ENCODE measurements at places on chromosomes 5 and 9.

DNA sequence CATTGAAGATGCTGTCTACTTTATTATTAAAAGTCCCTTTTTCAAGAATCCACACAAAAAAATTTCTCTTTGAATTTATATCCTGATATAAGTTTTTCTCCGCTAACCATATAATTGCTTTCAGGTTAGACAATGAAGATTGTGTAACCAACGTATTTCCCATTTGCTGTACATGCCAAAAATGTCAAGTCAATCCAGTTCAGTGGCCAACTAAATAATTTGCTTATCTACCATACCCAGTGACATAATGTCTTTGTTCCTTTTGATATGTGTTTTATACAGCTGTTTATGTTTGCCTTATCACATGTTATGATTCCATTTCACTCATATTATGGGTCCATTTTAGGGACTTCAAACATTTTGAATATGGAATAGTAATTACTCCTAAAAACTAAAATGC lies 349.9 kb downstream of the EFNA5 start:
- peak; percentile 53 for DNase-seq

- peak; percentile 52 for DNase-seq
Measured at GRCh38 chr9:131394464-131395156, 724 bp downstream of the PRRC2B start.

- DNase-seq = no peak
Measured at GRCh38 chr5:158852622-158853021, 247.1 kb downstream of the EBF1 start.

- DNase-seq = no peak
Measured at GRCh38 chr9:124016175-124017050, 4.8 kb downstream of the LHX2 start.

GRCh38 chr5:57834829-57835608 lies 352.4 kb upstream of the ACTBL2 start:
- peak; percentile 32 for DNase-seq

GRCh38 chr5:111454776-111455175 lies 57.6 kb downstream of the STARD4 start:
- no peak for DNase-seq

GRCh38 chr5:137753691-137754187 lies 424 bp downstream of the HNRNPA0 start:
- DNase-seq = no peak

DNA sequence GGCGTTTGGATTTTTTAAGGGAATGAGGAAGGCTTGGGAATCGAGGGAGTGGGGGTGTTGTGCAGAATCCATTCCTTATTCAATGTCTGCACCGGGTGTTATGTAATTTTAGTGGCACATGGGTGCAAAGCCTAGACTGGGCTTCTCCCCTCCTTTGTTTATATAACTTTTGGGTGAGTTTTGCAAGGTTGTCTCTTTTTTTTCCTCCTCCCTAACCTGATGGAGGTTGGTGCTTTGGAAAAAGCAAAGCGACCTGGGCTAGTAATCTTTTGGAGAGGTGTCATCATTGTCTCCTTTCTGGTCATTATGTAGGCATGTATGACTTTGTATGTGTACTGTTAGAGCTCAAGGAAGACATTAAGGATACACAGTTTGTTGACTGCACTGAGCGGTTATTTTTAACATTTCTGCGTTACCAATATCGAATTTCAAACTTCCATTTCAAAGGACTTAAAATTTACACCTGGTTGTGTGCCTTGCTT lies 3.1 kb downstream of the SMARCA2 start:
- DNase-seq = no peak

GRCh38 chr5:37412515-37412914 lies 33.4 kb downstream of the WDR70 start:
- no peak for DNase-seq

- DNase-seq = peak; percentile 62
Measured at GRCh38 chr5:142716963-142717362, 31.1 kb upstream of the FGF1 start.

- DNase-seq = peak; percentile 72
Measured at GRCh38 chr9:16526380-16526779, 344.1 kb downstream of the BNC2 start.

GRCh38 chr9:5879419-5880181 lies 11.1 kb upstream of the MLANA start:
- DNase-seq = peak; percentile 56

GRCh38 chr9:91164724-91165520 lies 196.8 kb downstream of the AUH start:
- peak; percentile 94 for DNase-seq

GRCh38 chr5:160230686-160231527 lies 1.6 kb downstream of the FABP6 start:
- DNase-seq = peak; percentile 29

DNA sequence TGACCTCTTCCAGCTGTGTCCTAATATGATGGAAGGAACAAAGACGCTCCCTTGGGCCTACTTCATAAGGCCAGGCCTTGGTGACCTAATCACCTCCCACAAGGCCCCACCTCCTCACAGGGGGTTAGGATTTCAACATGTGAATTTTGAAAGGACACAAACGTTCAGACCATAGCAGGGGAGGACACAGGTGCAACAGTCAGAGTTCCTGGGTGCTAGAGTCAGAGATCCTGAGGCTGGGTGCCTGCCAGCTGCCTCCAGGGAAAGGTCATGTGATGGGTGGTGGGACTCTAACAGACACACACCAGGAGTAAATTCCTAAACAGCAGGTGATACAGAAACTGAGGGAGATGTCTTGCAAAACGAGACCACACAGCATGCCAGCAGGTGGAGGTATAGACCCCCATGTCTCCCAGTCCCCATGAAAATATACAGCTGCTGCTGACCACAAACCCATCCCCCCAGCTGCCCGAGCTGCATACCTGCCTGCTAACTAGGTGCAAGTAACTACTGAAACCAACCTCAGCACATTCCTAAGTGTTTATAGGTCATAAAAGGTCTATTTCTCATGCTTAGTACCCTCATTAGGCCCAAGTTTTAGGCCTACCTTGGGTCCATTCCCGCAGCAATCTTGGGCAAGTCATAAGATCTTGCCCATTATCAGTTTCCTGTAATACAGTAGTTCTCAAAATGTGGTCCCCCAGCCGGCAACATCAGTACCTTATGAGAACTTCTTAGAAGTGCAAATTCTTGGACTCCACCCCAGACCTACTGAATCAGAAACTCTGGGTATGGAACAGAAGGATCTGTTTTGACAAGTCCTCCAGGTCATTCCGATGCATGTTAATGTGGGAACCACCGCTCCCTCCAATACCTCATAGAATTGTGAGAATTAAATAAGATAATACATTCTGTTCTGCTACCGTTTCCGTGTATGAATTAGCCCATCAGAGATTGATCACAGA lies 245.3 kb downstream of the ENC1 start:
- DNase-seq = no peak

- no peak for DNase-seq
Measured at GRCh38 chr5:176744584-176744965, 65.8 kb upstream of the UNC5A start.

GRCh38 chr5:181217111-181217802 lies 5.8 kb upstream of the TRIM41 start:
- DNase-seq = peak; percentile 62

DNA sequence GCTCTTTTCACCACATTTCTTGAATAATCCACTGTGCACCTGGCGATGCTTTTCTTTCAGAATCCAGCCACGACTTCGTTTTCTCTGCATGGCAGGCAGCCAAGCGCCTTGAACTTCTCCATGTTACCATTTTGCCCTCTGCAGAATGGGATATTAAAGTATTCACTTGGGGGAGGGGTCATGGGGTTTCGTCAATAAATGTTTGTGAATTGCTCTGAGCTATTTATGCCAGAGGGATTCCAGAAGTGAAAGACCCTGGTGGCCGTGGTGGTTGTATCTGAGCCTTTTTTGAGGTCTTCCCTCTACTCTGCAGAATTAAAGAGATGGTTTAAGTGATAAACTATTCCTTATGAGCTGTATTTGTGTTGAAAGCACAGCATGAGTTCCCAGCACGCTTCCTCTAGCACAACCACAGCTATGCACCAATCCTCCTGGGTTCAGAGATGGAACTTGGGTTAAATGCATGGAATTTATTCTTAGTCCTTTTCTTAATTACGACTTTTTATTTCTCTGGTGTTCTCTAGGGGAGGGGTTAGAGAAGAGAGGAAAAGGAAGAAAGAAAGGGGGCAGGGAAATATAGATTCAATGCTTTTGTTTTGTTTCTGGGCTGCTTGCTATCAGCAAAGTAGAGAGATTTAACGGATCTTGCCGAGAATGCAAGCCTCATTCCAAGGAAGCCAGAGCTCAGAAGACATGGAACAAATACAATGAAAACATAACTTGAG lies 478.2 kb upstream of the TNC start:
- peak; percentile 97 for DNase-seq

DNA sequence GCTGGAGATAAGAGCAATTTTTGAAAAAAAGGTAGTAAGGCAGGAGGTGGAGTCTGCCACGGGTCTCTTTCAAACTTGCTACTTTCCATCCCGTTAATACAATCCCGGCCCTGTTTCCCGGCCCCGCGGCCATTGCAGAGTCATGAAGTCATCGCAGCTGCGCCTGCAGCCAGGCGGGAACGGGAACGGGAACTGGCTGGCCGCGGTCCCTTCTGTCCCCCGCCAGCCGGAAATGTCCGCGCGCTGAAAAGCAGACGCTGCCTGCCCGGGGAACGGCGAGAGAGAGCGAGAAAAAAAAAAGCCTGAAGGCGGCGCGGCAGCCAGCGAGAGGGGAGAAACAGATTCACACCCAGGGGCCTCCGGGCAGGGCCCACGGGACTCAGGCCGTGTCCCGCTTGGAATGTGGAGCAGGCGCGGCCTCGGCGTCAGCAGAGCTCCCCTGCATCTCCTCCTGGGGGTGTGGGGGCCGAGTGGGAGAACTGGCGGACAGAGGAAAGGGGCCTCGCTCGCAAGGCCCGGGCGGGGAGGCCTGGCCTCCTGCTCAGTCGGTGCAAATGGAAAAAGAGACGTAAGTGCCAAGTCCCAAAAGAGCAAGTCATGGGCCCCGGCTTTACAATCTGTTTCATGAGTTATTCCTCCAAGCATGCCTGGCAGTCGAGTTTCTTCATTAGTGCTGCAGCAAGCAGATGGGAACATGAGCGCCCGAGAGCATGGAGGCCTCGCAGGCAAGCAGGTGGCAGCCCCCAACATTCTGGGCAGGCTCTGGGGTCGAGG lies 201.2 kb upstream of the GAS1 start:
- peak; percentile 79 for DNase-seq

DNA sequence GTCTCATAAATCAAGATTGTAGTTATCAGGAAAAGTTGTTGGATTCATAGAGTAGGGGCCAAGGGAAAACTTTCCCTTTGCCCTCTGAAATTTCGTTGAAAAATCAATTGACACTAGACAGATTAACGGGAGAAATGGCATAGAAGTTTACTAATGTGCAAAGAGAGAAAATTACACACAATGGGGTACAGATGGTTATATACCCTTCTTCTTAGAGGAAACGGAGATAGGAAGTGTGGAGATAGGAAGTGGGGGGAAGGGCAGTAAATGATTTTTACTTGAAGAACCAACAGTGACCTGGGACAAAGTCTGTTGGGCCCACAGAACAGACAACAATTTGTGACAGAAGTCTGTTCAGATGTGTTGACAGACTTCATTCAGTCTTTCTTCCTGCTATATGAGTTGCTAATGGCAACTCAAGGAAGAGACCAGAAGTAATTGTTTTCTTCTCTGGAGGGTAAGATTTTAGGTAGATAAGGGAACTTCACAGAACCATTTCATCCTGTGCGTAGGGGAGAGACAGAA lies 177.9 kb downstream of the C9orf152 start:
- DNase-seq = no peak

DNA sequence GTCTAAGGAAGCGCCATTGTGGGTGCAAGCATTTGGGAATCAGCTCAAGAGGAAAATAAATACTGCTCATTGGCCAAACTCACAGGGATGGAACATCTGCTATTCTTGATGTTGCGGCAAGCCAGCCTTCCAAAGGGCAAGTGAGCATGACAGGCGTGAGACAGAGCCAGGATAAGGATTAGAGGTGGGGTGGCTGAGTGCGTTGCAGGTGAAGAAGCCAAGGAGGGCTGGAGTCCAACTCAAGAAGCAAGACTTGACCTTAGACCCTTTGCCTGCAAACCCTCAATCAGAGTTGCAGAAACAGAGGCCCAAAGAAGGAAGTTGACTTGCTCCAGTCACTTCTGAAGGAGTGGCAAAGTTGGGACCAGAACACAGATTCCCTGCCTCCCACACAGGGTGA lies 79.4 kb downstream of the WWC1 start:
- DNase-seq = no peak

GRCh38 chr5:129216001-129216400 lies 121.5 kb downstream of the ISOC1 start:
- DNase-seq = no peak

DNA sequence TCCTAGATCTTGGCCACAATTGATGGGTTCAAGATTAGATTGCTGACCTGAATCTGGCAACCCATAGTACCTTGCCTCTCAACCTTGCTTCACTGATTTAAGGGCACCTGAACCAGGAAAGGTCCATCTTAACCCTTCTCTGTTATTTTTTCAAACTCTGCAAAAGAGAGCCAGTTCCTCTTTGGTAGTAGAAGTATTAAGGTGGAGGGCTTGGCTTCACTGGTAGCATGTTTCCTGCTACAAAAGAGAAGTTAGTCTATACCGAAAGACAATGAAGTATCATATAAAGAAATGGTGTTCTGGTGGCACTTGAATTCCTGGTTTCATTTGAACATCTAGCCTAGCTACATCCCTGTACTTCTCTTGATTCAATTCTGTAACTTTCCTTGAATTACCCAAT lies 8.5 kb downstream of the ALG2 start:
- DNase-seq = no peak

DNA sequence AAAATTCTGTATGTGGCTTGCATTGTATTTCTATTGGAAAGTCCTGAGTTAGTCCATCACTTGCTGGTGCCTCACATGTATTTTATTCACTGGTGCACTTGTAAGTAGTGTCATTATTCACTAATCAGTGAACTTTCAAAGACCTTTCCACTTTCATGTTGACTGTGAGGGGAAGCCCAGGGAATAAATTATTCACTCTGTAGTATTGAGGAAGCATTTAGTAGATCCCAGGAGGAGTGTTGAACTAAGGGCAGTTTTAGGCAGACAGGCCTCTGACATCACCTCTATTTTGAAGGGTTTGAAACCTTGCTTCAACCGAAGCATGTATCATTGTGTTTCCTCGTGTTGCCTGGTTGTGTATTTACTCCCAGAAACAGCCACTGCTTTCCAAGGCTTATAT lies 705.4 kb upstream of the RIOK2 start:
- DNase-seq = no peak

DNA sequence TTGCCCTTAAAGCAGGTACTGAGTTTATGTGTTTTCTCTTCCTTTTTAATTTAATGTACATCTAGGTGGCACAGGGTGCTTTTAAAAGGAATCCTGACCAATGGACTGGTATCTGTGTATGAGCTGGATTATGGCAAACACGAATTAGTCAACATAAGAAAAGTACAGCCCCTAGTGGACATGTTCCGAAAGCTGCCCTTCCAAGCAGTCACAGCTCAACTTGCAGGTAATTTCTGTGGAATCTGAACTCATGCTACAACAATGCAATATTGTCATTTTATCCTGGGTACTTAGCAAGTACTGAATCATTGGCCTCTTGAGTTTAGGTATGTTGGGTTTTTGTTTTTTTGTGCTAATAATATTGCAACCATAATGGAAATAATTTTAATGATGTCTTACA lies 14.4 kb upstream of the TMOD1 start:
- DNase-seq = no peak

- DNase-seq = no peak
Measured at GRCh38 chr9:118148990-118149389, 444.8 kb downstream of the TLR4 start.
